ENCODE measurements at places on chromosomes 2 and 18.

DNA sequence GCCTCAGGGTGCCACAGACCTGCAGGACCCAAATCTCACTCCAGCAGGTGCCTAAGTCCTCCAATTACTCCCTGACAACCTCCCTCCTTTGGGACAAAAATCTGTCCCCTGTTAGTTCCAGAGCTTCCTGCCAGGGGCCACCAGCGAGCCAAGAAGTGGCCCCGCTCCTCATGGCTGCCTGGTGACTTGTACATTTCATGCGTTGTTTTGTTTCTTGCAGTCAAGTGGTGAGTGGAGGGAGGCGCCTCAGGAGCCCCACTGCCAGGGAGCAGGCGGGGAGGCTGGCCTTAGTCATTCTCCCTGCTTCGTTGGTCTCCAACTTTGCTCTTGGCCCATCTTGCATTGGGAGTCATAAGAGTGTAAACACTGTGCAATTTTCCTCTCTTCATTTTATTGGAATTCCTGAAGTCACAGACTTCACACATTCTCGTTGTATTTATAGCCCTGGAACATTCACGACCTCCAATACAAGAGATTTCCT is 81.3 kb downstream of the KCNF1 start:
- DNase-seq, result no peak

GRCh38 chr18:5167831-5168230 is 29.2 kb downstream of the AKAIN1 start:
- no peak for DNase-seq

- DNase-seq, result no peak
Measured at GRCh38 chr18:56888978-56889377, 237.8 kb downstream of the WDR7 start.

GRCh38 chr2:9085353-9085752 is 81.9 kb upstream of the MBOAT2 start:
- DNase-seq, result no peak

All from GM12864 (cell line).